Activated effector memory CD4-positive, alpha-beta T cell treated with anti-CD3 and anti-CD28 coated beads, Interleukin-2, amount 50 U/mL, for 16 hours (primary cell): ENCODE measurements at places on chromosomes 2 and 18.

GRCh38 chr2:206790311-206790935 is 25.0 kb downstream of the FASTKD2 start:
- DNase-seq: no peak

- no peak for DNase-seq
Measured at GRCh38 chr2:38214209-38214717, 138.3 kb upstream of the CYP1B1 start.

GRCh38 chr2:190451561-190452176 is 43.5 kb downstream of the MFSD6 start:
- no peak for DNase-seq

DNA sequence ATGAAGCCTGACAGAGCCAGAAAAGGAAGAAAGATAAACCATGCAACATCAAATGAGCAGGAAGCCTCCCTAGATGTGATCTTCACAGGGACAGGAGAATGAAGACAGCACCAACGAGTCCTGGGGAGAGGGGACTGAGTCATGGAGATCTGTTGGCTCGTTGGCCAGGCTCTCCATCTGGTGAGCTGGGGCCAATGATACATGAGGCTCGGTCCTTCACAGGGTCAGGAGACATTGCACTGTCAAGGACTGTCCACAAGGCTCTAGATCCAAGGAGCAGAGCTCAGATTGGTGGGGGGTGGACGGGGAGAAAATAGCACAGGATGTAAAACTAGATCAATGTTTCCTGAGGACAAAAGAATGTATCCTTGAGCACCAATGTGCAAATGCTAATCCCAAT is 735 bp downstream of the CD207 start:
- DNase-seq: no peak

GRCh38 chr2:233799716-233800115 is 21.6 kb downstream of the MROH2A start:
- DNase-seq: peak; percentile 41

- DNase-seq: no peak
Measured at GRCh38 chr2:149160701-149161217, 122.3 kb downstream of the LYPD6B start.

DNA sequence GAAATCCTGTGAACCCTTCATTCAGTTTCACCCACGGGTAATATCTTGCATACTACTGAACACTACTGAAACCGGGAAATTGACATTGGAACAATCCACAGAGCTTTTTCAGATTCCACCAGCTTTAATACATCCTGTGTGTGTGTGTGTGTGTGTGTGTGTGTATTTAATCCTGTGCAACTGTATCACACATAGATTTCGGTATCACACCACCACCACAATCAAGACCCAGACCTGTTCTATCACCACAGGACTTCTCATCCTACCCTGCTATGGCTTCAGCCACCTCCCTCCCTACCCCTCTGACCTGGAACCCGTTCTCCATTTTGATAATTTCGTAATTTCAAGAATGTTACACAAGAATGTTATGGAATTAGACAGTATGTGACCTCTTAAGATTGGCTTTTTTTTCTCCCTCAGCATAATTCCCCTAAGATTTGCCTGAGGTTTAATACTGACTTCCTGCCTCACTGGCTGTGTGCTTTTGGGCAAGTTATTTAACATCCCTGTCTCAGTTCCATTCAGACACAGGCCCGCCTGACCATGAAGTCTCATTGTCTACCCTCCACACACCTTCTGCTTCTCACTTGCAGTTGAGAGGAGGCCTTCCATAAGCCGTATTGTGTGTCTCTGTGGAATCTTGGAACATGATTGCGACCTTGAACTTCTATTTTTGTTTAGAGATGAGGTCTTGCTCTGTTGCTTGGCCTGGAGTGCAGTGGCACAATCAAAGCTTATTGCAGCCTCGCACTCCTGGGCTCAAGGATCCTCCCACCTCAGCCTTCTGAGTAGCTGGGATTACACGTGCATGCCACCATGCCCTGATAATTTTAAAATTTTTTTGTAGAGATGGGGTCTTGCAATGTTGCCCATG is 14.4 kb upstream of the TMEM131 start:
- DNase-seq: no peak

DNA sequence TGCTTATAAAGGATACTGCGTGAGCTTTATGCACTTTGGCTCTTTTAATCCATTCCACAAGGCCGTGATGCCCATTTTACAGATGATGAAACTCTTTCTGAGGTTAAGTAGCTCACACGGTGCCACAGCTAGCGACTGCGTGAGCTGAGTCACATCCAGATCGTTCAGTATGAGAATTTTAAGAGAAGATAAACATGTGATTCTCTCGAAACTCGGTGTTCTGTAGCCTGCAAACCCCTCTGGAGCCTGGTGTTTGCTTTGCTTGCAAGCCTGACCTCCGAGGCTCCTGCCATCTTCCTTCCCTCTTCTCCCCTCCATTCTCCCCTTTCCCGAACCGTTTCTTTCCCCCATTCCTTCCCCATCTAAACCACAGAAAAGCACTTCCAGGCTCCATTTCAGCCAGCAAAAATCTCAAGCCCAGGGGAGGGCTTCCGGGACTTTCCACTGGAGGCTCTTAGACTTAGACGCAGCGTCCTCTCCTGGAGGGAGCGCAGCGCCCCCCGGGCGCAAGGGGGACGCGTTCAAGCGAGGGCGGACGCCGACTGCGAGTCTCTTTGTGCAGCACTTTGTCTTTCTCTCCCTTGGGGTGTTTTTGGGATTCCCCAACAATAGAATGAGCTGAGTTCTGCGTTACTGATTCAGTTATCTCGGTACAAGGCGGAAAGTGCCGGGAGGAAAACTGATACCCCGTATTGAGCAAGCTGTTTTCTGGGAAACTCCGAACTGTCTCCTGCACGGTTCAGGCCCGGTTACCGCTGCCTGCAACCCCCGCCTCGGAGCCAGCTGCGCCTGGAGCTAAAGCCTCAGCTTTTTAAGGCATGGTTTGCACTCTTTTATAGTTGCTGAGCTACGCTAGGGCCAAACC is 38.0 kb downstream of the CYP1B1 start:
- DNase-seq: no peak

GRCh38 chr2:230916218-230916617 is 8.8 kb downstream of the GPR55 start:
- peak; percentile 37 for DNase-seq

DNA sequence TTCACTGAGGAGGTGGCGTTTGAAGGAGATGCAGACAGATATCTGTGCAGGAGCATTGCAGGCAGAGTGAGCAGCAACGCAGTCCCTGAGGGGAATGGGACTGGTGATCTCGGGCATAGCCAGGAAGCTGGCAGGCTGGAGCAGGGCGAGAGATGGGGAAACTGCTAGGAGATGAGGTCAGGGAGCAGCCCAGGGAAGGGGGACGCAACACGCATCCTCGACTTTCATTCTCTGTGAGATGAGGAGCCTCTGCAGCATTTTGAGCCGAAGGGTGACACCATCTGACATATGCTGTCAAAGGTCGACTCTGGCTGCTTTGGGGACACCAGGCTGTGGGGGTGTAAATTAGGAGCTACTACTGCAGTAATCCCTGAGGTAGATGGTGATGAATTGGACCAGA is 4.3 kb upstream of the CHRNA1 start:
- no peak for DNase-seq

- DNase-seq: no peak
Measured at GRCh38 chr2:48540237-48540935, 10.4 kb downstream of the STON1 start.

DNA sequence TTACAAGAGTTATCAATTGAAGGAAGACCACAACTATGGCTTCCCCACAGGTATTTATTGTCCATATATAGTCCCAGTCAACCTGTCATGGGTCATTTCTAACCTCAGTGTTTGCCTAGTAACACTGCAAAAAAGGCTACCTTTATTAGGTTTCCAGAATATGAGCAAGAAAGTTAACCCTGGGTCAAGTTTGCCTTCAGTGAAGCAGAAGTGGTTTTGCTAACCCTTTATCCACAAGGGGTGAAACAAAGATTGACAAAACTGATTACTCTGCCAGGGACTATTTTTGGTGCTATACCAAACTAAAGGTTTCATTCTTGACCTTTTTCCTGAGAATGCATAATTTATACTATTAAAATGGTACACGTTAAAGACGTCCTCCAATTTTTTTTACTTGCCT is 28.8 kb downstream of the SP100 start:
- no peak for DNase-seq

DNA sequence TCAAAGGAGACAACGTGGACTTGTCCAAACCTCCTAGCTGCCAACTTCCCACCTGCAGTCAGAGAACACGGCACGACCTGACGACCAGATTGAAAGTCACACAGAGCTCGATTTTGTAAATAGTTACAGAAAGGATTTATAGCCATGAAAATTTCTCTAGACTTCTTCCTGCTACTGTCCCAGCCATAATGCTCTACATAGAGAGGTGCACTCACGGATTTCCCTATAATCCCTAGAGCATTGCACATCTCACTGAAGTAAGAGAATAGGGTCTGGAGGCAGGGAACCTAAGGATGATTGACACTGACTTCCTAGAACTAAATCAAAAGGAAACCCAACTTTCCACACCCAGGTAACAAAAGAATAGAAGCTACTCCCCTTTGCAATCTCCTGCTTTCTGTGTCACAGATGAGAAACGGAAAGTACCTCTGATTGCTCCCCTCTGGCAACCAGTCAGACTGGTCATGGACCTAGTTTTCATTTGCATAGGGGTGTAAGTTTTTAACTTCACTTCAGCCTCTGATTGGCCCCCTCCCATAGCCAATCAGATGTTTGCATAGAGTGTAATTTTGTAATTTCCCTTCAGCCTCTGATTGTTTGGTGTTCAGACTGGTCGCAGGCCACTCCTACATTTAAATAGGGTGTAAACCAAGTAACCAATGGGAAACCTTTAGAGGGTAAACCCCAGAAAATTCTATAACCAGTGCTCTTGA is 58.6 kb upstream of the FBXO11 start:
- DNase-seq: no peak

GRCh38 chr2:11340717-11341116 is 3.7 kb downstream of the ROCK2 start:
- no peak for DNase-seq

DNA sequence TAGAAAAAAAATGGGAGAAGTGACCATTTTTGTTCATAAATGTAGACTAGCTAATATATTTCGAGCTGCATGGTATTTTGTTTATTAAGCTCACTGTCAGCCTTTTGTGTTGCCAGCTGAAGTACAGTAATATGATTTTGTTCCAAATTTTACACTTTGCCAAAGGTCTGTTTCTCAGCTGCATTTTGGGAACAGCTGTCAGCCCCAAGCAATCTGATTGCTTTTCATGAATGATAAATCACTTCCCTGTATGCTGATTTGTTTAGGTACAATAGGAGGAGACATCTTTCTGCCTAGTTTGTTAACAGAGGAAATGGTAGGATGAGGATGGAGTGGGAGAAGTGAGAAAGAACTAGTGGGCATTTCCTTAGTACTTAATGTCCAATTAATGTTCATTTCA is 79.3 kb downstream of the NABP1 start:
- no peak for DNase-seq

DNA sequence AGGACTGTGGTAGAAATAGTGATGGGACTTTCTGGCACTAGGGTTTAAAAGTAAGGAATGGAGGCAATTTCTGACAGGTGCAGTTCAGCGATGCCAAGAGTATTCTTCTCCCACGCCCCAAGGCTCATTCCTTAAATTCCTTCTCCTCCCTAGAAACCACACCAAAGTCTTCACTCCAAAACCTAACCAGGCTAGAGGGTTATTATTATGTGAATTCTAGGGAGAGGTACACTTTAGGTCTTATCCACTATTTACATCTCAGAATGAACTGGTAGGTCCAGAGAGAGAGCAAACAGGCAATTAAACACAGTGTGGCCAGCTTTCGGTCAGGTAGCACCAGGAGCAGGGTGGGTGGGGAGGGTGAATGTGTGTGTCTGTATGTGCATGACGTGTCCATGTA is 11.4 kb downstream of the IL1F10 start:
- no peak for DNase-seq

DNA sequence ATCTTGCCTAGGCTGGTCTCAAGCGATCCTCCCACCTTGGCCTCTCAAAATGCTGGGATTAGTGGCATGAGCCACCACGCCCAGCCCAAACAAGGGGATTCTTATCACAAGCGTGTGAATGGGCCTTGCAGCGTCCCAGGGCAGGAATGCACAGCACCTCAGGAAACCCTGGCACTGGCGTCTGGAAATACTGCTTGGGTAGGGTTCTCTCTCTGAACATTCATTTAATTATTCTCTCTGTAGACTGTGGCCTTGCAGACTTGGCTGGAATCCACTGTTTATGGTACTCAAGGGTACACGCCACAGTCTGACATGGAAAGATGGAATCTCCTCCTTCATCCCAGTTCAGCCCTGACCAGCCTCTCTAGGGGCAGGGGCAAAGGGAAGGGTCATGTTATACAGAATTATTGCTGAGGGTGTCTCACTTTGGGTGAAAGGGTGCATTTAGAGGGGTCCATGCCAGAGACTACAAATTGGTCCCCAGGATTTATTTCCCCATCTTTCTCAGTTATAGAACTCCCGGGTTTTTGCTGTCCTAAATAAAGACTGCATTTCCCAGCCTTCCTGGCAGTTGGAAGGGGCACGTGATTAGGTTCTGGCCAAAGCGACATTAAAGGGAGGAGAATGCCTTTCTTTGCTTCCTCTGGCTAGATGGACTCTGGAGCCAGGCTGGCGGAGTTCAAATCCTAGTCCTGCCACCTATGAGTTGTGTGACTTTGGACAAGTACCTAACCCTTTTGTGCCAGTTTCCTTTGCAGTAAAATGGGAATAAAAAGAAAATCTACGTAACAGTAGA is 147.2 kb upstream of the HAAO start:
- DNase-seq: no peak

DNA sequence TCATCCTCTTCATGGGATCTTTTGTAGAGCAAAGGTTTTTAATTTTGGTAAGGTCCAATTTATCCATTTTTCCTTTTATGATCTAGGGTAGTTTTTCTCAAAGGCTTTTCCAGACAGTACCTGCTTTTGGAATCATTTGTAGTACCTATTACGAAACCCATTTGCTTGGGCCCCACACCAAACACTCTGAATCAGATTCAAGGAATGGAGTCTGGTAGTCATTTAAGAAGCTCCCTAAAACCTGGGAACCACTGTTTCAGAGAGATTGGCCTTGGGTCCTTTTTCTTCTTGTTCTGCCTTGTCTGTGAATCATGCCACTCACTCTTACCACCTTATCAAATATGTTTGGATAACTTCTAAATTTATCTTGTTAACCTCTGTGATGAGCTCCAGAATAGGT is 40.3 kb downstream of the OSBPL6 start:
- no peak for DNase-seq

- no peak for DNase-seq
Measured at GRCh38 chr2:28717339-28717758, 34.3 kb upstream of the PPP1CB start.

GRCh38 chr18:62258093-62258492 is 67.0 kb upstream of the TNFRSF11A start:
- DNase-seq: no peak

GRCh38 chr2:151119374-151119773 is 142.3 kb downstream of the RBM43 start:
- no peak for DNase-seq

- no peak for DNase-seq
Measured at GRCh38 chr2:231450548-231450989, 13.7 kb downstream of the NCL start.

GRCh38 chr2:239019183-239019581 is 171.3 kb downstream of the TWIST2 start:
- DNase-seq: peak; percentile 54

GRCh38 chr2:136014411-136014810 is 29.0 kb upstream of the DARS1 start:
- DNase-seq: no peak

- DNase-seq: no peak
Measured at GRCh38 chr2:64938607-64939285, 50.5 kb upstream of the SLC1A4 start.
